ENCODE measurements at places on chromosomes 2 and 18. TPM values are rescaled to one million over a fixed set of nuclear protein-coding genes. Genes with fewer than 3 reads are reported as not detected.

The CELF4 gene
- 1.8 TPM for total RNA-seq

The KCNG2 gene
- total RNA-seq: 0.99 TPM

The OLA1 gene
- 186 TPM for total RNA-seq

The NT5DC4 gene
- total RNA-seq: not detected

DNA sequence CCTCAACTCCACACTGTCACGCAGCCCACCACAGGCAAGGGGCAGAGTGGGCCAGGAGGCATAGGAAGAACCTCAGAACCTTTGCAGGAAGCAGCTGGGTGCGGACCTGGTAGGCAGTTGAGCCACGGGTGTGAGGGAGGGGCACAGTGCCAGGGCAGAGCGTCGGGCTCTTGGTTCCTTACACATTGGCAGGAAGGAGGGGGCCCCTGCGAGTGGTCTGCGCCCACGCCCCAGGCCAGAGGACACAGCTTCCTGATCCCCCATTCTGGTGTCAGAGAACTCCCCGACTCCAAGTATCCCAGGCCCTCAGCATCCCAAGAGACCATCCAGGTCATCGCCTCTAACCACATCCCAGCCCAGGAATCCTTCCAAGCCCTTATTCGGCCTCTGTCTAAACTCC is 61.5 kb downstream of the TNS1 start:
- no peak for DNase-seq

- DNase-seq: no peak
These were observed 113.5 kb downstream of the NYAP2 start for GRCh38 chr2:225512876-225513540.

DNA sequence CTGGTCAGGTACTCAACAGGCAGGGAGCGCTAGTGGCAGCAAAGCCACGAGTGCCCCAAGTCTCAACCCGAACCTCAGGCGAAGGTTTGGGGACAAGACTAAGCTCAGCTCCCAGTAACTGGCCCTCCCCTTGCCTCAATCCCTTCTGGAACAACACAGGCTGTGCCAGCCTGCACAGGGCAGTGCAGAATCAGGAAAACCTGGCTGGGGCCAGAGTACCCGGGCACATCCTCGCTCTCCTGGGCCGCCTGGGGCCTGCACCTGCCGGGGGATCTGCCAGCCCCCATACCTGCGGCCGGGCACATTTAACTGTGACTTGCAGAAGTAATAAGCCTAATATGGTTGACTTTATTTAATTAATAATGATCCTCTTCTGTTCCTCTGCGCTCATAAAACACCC is 60.6 kb downstream of the GBX2 start:
- no peak for DNase-seq

DNA sequence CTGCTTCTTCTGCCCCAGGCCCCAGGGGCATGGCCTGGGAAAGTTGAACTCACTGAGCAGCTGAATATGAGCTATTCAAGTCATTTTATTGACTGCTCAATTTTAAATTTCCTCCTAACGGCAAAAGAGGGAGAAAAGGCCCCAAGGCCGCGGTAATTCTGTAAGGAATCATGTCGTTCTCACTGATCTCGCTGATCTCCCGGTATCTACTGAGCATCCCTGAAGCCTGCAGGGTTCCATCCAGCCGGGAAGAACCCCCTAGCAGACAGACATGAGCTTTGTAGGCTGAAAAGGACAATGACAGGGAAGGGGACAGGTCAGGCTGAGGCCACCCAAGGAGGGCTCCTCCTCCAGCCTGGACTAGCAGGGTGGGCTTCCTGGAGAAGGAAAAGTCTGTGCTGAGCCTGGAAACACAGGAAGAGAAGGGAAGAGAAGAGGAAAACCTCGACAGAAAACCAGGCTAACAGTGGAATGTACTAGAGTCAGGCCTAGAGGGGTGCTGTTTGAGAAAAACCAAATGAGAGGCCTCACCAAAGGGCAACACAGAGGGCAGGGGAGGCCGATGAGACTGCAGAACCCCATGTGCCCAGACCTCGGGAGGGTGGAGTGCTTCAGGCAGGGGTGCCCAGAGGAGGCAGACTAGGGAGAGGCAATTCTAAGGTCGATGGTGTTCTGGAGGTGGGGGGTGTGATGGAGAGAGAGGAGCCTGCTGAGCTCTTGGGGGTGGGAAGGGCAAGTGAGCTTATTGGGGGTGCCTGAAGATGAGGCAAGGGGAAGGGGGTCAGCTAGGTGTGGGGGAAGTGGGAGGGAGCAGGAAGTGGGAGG is 2.9 kb upstream of the NPPC start:
- no peak for DNase-seq

GRCh38 chr2:101736233-101736632 is 38.7 kb downstream of the MAP4K4 start:
- DNase-seq: no peak

GRCh38 chr2:218745160-218745558 is 34.5 kb downstream of the TTLL4 start:
- DNase-seq: no peak

- DNase-seq: no peak
These were observed 220.1 kb downstream of the SEPTIN10 start for GRCh38 chr2:109393662-109393972.

GRCh38 chr18:49020129-49020528 is 69.4 kb upstream of the SMAD7 start:
- no peak for DNase-seq

DNA sequence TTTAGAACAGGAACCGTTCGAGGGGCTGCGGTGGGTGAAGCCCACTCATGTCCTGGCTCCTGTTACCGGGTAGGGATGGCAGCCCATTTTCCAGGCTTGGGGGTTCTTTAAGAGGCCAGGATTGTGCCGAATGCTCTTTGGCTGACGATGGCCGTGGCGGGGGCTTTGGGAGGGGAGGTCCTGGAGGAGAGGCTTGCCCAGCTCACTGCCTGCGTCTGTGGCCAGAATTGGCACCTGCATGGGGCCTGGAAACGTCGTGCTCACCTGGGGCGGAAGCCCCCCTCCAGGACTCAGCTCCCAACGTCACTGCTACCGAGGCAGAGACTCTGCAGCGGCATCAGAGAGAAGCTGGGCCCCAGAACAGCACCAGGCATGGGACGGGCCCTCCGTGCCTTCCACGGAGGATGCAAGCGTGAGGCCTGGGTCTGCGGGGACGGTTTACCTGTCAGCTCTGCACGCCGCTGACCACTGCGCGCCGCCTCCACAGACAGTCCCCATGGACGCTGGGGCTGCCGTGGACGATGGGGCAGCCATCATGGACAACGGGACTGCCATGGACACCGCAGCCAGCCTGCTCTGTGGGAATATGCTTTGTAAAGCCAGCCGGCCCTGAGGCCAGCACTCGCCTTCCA is 82.9 kb downstream of the NFATC1 start:
- no peak for DNase-seq

- DNase-seq: peak; percentile 64
These were observed 184.8 kb upstream of the SP5 start for GRCh38 chr2:170530284-170530745.

DNA sequence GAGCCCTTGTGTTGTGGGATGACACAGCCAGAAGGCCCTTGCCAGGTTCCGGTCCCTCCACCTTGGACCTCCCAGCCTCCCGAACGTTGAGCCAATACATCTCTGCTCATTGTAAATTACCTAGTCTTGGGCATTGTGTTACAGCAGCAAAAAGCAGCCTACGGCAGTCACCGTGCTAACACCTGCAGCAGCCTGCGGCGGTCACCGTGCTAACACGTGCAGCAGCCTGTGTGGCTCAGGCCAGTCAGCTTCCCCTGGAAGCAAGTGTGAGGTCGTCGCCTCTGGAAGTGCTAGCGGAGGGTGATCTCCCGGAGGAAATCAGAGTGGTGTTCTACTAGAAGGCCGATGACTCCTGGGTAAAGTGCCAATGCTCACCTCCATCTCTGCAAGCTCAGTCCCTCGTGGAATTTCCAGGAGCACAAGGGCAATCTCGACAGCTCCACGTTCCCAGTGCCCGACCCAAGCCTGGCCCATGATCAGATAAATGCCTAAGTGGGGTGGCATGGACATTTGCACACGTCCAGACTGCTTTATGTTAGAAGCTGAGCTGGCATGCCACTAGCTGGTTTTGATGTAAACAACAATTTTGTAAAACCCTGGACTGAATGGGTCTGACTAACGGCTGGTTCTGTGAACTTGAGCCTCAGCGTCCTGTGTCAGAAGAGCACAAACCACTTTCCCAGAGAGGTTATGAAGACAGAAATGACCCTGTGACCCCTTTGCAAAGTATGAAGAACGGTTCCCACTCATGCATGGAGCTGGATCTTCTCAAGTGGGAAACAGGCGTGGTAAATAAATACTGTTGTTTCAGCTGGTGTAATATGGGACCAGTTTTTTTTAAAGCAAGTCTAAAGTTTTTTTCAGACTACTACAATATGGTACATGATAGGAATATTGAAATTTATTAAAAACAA is 11.4 kb upstream of the CNDP1 start:
- DNase-seq: no peak

All from neural progenitor cell (in vitro differentiated cells).